NAMALWA (cell line): ENCODE measurements at places on chromosomes 12 and 14.

GRCh38 chr14:48943913-48944312, 642.3 kb downstream of the RPS29 start:
- no peak for DNase-seq

GRCh38 chr12:24507827-24508226, 441.1 kb downstream of the BCAT1 start:
- DNase-seq: no peak

GRCh38 chr12:27808841-27809240, 28.8 kb upstream of the MANSC4 start:
- no peak for DNase-seq

- no peak for DNase-seq
Measured at GRCh38 chr14:36268121-36268520, 52.3 kb downstream of the MBIP start.

DNA sequence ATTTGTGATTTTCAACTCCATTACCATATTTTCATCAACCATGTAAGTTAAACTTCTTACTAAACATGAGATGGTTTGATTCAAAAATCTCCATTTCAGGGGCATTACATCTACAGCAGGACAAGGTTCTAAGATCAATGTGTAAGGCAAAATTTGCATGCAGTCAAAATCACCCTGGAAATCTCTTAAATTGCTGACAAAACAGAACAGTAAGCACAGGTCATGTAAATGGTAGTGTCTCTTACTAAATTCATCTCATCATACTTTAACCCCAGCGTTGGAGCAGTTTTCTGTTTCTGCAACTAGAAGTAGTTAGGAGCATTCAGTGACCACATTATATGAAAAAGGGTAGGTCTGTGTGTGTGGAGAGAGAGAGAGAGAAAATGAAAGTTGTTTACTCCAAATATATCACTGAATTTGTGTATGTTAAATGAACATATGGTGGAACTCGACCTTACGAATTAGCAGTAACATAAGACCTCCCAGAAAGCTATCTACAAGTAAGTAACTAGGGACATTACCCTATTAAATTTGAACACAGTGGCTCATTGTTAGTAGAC, 227.5 kb downstream of the SSPN start:
- DNase-seq: no peak

- no peak for DNase-seq
Measured at GRCh38 chr14:59308673-59309072, 120.2 kb downstream of the DAAM1 start.

DNA sequence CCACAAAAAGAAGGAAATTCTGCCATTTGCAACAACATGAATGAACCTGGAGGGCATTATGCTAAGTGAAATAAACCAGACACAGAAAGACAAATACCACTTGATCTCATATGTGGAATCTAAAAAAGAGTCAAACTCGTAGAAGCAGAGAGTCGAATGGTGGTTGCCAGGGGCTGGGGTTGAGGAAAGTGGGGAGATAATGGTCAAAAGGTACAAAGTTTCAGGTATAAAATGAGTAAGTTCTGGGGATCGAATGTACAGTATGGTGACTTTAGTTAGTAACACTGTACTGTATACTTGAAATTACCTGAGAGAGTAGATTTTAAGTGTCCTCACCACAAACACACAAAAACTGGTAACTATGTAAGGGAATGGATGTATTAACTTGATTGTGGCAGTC, 129.4 kb downstream of the PPM1H start:
- no peak for DNase-seq

GRCh38 chr12:6827982-6828780, at the start of gene P3H3:
P3H3 (plus strand) TSS chr12:6828407; CDS start chr12:6828441, 34 bp downstream.
- no peak for DNase-seq

GRCh38 chr12:133233006-133233405, 2.7 kb downstream of the ANHX start:
- no peak for DNase-seq

DNA sequence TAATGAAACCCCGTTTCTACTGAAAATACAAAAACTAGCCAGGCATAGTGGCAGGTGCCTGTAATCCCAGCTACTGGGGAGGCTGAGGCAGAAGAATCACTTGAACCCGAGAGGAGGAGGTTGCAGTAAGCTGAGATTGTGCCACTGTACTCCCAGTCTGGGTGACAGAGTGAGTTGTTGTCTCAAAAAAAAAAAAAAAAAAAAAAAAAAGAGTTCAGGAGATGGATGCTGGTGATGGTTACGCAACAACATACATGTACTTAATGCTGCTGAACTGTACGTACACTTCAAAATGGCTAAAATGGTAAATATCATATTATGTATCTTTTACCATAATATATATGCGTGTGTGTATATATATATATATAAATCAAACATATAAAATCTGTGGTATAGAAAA, 29.0 kb downstream of the ACTN1 start:
- DNase-seq: no peak
